Suprapubic skin (tissue), 4 donors: ENCODE measurements at places on chromosomes 5 and 9.

DNA sequence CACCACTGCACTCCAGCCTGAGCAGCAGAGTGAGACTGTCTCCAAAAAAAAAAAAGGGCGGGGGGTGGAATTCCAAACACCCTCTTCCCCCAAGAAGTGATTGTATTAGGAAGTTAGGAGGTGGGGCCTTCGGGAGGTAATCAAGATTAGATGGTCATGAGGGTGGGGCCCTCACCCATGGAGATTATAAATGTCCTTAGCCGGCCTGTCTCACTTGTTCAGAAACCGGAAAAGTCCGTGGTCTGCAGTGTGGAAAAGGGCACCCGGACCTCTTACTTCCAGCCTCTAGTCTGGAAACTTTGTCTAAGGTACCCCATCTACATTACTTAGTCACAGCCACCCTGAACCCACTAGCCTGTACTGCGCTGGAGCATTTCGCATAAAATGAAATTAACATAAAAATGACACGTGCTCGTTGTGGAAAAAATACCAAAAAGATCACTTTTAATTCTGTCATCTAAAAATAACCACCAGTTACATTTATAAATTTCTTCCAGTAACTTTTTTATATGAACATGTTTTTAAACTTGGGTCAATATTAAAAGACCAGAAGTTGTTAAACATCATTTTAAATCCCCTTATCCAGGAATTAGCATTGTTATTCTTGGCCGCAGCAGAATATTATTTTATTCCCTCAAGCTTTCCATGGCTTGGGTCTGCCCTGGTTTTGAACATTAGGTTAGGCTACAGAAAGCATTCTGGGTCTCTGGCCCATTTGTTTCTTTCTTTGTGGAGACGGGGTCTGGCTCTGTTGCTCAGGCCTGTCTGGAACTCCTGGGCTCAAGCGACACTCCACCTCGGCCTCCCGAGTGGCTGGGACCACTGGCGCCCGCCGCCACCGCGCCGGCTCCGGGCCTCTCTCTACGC lies 1.2 kb upstream of the CKS2 start:
- no peak for DNase-seq

DNA sequence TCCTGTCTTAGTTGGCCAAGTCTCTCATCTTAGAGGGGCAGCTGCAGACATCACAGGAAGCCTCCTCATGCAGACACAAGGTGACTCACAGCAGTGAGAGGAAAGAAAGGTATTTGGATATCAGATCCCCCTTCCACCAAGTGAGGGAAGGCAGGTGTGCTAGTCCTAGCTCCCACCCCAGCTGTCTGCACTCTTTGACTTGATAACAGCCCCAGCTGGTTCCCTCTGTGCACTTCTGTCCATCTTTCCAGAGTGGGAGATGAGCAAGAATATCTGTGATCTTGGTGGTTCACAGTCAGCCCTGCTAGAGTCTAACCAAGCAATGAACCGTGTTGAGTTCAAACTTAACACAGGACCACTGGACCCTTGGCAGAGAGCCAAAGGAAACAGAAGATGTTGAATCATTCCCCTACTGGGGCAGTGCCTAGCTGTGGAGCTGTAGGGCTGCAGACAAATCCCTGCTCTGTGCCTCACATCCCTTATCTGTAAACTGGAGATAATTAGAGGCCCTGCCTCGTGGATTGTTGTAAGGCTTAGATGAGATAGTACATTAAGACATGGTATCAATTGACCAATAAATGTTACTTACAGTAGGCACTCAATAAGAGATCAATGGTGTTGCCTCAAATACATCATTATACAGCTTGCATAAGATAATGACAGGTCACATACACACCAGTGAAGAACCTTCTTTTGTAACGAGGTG lies 39.1 kb downstream of the SH3RF2 start:
- DNase-seq: no peak

- DNase-seq: no peak
These were observed 3.7 kb downstream of the PITX1 start for GRCh38 chr5:135030123-135030955.

DNA sequence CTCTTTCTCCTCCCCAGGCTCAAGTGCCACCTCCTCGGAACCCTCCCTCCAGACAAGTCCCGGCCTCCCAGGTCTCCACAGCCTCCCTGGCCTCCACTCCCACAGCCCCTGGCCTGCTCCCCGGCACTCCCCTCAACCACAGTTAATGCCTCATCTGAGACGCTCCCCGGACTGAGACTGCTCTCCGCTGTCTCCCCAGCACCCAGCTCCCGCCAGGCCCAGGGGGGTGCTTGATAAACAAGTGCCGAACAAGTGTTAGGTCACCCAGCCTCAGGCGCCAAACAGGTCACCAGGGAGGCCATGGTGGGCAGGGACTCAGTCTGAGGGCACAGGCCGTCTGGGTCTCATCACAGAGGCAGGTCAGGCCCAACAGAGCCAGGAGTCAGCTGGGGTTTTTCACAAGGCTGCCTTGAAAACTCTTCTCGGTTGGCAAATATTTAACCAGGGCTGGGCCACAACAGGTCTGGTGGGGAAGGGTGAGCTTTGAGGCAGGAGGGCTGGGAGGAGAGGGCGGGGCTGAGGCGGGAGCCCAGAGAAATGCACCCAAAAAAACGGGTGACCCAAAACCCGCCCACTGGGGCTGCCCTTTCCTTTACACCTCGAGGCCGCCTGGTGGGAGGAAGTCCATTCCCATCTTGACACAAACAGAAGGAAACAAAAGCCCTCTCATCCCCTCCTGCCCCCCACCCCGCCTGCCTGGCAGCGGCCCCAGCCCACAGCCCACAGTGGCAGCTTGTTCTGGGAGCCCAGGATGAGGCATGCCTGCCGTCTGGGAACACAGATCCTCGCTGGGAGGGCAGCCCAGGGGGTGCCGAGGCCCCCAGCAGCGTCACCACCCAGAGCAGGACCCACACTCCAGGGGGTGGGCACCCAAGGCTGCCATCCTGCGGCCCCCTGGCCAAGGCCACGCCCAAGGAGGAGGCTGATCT lies 66.6 kb upstream of the STXBP1 start:
- DNase-seq: no peak

- DNase-seq: no peak
These were observed 460 bp downstream of the DMRTA1 start for GRCh38 chr9:22446950-22447617.

- no peak for DNase-seq
These were observed 34.1 kb upstream of the SIL1 start for GRCh38 chr5:139232147-139232724.

DNA sequence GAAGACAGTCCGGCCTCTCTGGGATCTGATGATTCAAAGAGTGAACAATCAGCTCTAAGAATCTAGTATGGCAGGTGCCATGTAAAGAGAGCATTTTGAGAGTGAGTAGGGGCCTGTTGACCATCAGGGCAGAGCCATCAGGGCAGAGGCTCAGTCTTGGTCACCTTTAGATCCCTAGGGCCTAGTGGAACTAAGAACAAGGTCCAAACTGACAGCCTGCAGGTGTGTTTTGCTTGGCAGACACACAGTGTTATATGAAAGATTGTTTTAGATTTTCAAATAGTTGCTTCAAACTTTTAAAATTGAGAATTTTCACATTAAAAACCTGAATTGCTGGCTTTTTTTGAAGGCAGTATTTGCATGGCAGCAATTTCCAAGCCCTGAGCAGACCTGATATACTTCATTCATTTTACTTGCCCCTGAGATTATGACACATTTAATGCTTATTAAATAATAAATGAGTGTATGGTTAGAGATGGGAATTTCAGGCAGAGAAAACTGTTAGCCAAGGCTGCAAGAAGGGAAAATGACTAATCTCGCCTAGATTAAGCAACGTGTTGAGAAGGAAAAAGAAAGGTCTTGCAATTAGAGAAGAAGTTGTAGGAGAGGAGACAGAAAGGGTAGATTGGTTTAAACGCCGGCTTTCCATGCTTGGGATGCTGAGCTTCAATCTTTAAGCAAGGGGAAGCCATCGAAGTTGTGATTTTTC lies 279.6 kb downstream of the ARRDC3 start:
- DNase-seq: no peak

GRCh38 chr5:109612278-109612905 lies 77.3 kb upstream of the MAN2A1 start:
- DNase-seq: no peak

DNA sequence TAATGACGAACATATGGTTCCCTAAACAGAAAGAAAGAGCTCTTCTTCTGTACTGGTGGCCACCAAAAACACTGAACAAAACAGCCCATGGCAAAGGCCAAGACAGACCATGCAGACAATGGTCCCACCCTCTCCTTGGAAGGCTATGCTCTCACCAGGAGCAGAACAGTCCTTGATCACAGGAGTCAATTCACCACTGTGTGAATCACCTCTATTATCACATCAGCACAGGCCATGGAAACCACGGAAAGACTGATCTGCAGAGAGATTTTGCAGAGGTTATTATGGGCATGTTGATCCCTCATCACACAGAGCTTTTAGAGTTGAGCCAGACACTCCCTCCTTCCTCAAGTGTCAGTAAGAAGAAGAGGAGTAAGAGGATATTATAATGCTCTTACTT lies 134.0 kb upstream of the RASEF start:
- DNase-seq: no peak

- no peak for DNase-seq
These were observed 13.8 kb downstream of the DNM1 start for GRCh38 chr9:128216781-128217553.

GRCh38 chr9:19457693-19458009 lies 48.8 kb downstream of the ACER2 start:
- no peak for DNase-seq

DNA sequence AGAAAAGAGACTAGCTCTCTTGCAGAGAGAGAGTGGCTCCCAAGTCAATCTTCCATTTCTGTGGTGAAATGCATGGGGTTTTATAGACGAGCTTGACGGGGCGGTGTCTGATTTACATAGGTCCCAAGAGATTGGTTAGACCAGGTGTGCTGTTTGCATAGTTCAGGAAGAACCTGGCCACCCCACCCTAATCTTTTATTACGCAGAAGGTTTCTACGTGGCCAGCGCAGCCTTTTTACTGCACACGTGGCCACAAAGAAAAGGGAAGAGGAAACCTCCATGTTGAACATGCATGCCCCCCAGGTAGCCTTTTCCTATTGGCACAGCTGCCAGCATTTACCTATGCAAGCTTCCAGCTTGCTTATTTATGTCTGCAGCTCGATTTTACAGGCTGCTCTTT lies 92.1 kb downstream of the CAVIN4 start:
- DNase-seq: no peak

GRCh38 chr9:109437286-109437685 lies 60.8 kb downstream of the PTPN3 start:
- DNase-seq: no peak

- no peak for DNase-seq
These were observed 295.7 kb downstream of the ARHGEF28 start for GRCh38 chr5:73921741-73922140.

DNA sequence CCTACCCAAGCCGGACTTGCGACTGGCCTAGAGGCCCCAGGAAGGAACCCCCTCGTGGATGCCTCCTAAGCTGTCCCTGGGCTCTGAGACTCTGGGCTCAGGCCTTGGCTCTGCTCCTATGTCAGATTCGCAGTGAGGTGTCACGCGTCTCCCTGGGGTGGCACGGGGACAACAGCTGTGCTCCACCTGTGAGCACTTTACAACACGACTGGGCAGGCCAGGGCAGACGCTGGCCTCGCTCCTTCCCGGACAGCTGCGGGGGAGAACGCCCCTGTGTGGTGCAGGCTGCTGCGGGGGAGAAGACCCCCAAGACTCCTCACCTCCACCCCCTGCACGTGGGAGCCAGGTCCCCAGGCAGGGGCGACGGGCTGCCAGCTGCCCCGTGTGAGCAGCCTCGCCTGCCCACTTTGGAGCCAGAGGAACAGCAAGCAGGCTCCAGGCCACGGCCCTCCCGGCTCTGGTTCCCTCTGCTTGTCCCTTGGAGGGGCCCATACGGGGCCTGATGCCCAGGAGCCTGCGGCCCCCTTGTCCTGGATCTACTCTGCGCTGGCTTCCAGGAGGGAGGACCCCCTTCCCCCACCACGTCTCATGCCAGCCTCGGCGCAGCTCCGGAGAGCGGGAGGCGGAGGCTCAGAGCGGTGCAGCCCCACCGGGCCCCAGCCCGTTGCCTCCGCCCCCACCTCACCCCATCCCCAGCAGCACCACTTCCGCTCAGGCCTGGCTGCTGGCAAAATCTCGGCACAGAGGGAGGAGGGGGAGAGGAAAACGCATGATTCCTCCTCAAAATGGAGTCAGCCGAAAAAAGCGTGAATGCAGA lies 36.0 kb downstream of the SARDH start:
- no peak for DNase-seq

DNA sequence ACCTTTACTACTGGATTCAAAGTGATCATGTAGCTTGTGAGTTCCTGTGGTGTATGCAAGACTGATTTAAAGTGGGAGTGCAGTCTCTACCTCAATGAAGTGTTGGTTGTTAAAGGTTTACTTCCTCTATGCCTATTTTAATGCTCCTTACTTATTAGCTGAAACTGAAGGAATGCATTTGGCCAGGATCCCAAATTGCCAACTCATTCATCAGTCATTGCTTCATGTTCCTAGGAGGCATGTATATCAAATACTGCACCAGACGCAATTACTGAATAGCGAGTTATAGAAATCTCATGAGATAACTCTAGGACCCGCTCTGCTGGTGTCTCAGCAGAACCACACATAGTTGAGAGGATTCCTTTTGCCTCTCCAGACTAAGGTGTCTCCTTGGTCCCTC lies 143.0 kb upstream of the RPS23 start:
- no peak for DNase-seq

- DNase-seq: no peak
These were observed 345.0 kb downstream of the TMEM38B start for GRCh38 chr9:106039151-106039935.

DNA sequence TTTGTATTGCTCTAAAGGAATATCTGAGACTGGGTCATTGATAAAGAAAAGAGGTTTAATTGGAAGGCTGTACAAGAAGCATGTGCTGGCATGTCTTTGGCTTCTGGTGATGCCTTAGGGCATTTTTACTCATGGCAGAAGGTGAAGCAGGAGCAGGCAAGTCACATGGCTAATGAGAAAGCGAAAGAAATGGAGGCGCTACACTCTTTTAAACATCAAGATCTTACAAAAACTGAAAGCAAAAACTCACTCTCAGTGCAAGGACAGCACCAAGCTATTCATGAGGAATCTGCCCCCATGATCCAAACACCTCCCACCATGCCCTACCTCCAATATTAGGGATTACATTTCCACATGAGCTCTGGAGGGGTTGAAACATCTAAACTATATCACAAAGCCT lies 1458.8 kb upstream of the ACO1 start:
- DNase-seq: no peak

DNA sequence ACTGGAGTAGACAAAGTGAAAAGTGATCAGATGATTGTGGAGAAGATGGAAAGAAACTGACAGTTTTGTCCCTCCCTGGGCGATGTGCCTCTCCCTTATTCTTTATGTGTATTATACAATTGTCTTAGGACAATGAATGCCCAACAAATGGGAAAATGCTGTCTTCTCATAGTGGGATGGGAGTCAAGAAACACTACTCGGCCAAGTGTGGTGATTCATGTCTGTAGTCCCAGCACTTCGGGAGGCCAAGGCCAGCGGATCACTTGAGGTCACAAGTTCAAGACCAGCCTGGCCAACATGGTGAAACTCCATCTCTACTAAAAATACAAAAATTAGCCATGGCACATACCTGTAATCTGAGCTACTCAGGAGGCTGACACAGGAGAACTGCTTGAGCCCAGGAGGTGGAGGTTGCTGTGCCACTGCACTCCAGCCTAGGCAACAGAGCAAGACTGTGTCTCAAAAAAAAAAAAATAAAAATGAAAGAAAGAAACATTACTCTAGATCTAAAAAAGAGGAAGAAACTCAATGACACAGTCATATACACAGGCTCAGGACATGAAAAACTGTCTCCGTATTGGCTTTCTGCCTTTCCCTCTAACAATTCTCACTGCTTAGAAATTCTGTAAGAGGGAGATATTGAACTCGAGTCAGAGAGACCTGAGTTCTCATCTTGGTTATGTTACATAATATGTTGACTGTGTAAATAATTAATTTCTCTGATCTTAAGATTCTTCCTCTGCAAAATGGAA lies 67.9 kb upstream of the TARS1 start:
- no peak for DNase-seq
